ENCODE measurements at places on chromosomes 2 and 18.
A peak's percentile ranks its signal among the peaks of the same experiment; 100 is the strongest.

DNA sequence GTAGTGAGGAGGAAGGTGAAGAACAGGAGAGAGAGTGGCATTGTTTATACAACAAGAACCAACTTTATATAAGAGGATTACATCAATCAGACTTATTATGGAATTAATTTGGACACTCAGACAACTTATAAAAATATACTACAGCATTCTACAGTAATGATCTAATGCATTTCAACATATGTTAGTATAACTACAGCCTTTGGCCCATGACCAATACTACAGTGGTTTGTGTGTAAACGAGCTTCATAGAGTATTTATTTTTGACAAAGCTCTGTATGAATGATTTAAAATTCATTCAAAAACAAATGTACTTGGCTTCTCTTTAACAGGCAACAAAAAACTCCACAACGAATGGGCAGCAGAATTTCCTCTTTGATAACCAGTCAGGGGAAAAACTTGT lies 72.8 kb downstream of the ZNF521 start:
- DNase-seq, result no peak

GRCh38 chr2:27954771-27955383 lies 64.3 kb downstream of the BABAM2 start:
- DNase-seq, result peak; percentile 73

- no peak for DNase-seq
Observed at GRCh38 chr2:46018773-46019591, 278.2 kb upstream of the EPAS1 start.

DNA sequence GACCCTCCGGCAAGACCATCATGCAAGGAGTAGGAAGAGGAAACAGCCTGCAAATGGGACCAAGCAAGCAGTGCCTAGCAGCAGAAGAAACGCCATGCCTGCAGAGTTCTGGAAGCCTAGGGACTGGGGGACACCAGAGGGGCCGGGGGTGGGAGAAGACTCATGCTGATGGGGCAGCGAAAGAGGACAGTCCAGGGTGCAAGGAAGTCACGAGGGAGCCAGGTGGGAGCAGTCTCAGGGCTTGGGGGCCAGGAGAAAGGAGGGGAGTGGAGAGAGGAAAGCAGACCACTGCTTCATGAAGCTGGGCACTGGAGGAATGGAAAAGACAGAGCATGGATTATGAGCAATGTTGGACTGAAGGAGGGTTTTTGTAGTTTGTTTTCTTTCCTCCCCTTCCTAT lies 119.4 kb upstream of the CAPN13 start:
- no peak for DNase-seq

DNA sequence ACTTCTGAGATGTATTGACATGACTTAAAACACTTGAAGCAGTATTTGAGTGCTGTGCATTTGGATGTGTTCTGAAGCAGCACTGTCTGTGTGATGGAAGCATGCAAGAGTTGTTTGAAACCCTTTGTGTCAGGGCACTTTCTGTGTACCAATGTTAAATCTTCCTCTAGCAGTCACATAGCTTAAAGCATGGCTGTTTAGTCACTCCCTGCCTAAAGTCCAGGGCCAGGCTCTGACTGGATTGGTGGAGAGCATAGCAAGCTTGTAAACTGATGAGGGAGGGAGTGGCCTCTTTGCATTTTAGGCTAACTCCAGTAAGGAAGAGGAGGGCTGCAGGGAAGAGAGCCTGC lies 73.5 kb downstream of the MYO1B start:
- DNase-seq, result no peak

GRCh38 chr2:194822097-194822496 lies 834.9 kb upstream of the SLC39A10 start:
- DNase-seq, result no peak

DNA sequence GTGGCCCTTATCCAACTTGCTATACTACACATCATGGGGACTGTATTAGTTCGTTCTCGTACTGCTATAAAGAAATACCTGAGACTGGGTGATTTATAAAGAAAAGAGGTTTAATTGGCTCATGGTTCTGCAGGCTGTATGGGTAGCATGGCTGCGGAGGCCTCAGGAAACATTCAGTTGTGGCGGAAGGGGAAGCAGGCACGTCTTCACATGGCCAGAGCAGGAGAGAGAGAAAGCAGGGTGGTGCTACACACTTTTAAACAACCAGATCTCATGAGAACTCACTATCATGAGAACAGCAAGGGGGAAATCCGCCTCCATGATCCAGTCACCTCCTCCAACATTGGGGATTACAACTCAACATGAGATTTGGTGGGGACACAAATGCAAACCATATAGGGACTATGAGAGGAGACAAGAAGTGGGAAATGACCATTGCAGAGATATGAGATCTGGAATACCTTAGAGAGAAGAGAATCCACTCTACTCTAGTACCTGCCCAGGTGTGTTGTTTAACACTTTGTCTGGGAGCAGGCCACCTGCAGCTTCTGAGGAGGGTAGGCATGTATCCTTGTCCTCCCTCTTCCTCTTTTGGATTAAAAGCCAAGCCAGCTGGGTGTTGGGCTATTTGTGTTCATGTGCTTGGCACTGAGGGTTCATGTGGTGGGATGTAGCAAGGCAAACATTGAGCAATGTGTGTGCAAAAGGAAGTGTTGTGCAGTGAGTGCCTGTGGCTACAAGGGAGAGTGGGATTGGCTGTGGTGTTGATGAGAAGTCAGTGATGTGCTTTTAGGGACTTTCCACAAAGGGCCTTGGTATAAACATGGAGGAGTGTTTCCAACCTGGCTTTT lies 22.8 kb downstream of the TTLL4 start:
- no peak for DNase-seq

- DNase-seq, result no peak
Observed at GRCh38 chr2:178829299-178829960, 22.2 kb upstream of the TTN start.
